NCI-H1930 (cell line): ENCODE measurements at places on chromosomes 12 and 14.

DNA sequence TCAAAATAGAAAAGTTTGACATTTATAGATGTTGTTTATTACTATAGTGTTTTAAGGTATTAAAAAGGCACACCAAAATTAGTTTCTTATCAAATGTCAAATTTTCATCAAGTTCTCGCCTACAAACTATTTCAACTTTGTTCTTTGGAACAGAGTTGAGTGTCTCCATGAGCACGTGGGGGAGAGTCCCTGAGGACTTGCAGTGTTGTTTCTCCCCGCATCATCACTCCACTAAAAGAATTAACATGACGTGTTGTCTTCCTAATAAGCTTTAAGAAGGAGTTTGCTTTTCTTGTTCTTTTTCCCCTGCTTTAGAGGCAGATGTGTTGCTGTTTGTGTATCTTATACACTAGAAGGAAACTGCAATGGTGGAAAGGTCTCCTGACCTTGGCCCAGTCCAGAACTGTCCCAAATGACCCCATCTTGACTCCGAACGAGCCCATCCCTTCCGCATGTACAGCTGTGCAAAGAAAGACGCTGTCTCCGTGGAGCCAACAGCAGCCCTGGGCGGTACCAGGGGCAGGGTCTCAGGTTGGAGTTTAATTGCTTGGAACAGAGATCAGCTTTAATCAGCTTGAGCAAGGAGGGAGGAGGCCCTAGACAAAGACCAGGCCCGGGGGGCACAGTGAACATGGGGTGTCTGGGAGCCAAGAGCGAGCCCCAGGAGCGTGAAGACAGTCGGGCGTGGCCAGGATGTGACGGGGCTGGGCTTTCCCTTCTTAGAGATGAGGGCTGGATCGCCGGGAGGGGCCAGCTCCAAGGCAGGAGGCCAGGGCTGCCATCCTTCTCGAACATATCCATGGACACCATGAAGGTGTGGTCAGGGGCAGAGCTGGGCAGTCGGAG lies 215.4 kb upstream of the RTL1 start:
- no peak for DNase-seq

DNA sequence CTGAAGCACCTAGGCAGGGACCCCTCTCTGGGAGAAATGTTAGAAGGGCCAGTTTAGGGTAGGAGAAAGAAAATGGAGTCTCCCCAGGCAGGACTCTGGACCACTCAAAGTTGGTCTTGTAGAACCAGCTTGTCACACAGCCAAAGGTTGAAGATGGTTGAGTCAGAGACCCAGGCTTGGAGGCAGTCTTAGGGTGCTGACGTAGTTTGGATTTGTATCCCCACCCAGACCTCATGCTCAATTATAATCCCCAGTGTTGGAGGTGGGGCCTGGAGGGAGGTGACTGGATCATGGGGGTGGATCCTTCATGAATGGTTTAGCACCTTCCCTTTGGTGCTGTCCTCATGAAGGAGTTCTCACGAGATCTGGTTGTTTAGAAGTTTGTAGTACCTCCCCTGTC lies 121.2 kb downstream of the CRACR2A start:
- no peak for DNase-seq

- DNase-seq: no peak
Measured at GRCh38 chr14:99158150-99158549, 113.8 kb downstream of the BCL11B start.

GRCh38 chr14:59254146-59254910 lies 65.9 kb downstream of the DAAM1 start:
- no peak for DNase-seq
